Epithelial cell of proximal tubule (primary cell): ENCODE measurements at places on chromosomes 12 and 14. TPM values are rescaled to one million over a fixed set of nuclear protein-coding genes. Genes with fewer than 3 reads are reported as not detected.

DNA sequence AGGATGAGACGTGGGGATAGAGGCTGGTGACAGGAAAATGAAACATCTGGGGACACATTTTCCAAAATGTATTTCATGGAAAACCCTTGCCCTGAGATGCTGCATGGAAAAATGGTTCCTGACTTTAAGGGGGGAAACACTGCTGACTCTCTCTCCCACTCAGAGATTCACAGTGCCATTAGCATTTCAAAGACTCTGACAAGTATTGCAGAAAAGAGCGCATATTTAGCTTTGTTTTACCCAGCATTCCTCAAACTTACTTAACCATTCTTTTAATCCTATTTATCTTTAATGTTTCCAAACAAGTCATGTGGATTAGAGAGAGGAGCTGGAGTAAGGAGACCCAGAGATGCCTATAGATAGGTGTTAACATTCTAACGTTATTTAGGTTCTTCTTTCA is 141.8 kb upstream of the DYRK2 start:
- DNase-seq: no peak

DNA sequence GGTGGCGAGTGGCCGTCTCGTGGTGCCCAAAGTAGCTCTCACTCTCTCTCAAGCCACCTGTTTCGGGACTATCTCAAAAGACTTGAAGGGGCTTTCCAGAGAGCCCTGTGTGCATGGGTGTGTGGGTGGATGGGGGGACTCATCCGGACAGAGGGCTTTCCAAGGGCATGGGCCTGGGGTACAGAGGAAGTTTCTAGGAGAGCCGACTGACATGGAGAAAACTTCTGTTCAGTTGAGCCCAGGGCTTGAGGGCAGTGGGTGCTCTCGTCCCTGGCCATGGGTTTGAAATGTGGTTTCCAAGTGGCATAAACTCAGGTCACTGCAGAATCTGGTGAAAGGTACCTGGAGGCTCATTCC is 47.4 kb upstream of the MEG3 start:
- DNase-seq: no peak

- DNase-seq: no peak
Observed at GRCh38 chr14:70177081-70177800, 11.5 kb downstream of the SLC8A3 start.

DNA sequence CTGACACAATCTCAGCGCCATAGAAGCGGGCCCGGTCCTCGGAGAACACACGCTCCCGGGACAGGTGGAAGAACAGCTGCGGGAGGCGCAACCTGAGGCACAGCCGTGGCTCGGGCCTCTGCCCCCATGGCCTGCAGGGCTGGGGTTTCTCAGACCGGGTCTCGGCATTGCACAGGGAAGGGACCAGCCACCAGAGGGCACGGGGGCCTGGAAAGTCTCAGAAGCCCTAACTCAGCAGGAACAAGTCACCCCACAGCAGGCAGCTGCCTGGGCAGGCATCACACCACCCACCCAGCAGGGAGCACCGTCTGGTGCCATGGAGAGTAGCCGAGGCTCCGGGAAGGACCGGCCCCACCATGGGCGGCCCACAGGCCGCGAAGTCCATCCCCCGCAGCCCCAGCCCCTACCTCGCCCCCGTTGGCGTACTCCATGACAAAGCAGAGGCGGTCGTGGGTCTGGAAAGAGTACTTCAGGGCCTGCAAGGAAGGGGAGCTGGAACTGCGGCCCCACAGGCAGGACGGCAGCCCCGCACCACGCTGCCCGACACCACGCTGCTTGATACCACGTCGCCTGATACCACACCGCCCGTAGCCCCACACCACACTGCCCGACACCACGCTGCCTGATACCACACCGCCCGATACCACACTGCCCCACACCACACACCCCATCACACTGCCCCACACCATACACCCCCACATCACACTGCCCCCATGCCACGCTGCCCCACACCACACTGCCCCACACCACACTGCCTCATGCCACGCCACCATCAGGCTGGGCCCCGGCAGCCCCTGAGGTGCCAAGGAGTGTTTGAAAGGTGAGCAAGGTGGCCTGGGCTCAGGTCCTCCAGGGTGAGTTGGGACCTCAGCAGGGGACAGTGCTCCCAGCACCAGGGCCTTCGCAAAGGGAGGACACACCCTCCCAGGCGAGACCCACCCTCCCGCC is 20.8 kb downstream of the SIVA1 start:
- no peak for DNase-seq

The CLEC2B gene
- total RNA-seq: not detected in 2 replicates

The OTX2 gene
- total RNA-seq: not detected in 2 replicates

The KCNA5 gene
- not detected in 2 replicates for total RNA-seq

The ANP32D gene
- total RNA-seq: not detected in 2 replicates

The VAMP1 gene
- 2.0 and 2.6 TPM in 2 replicates for total RNA-seq
